Peyer's patch (tissue), 4 donors: ENCODE measurements at places on chromosomes 12 and 14. TPM values are rescaled to one million over a fixed set of nuclear protein-coding genes. Genes with fewer than 3 reads are reported as not detected.

- no peak overlapping the region for H3K4me3 ChIP-seq
- no peaks in the 10 kb centered on the region for H3K36me3 ChIP-seq
- H3K27ac ChIP-seq = no peak overlapping the region
- H3K27me3 ChIP-seq = no peaks in the 10 kb centered on the region
- peaks cover 20% of the 10 kb centered on the region for H3K4me1 ChIP-seq
Observed at GRCh38 chr12:4153343-4153892, 120.1 kb upstream of the CCND2 start.

The PTGDR gene
- total RNA-seq = 3.8 TPM

- no peaks in the 10 kb centered on the region for H3K36me3 ChIP-seq
- H3K27me3 ChIP-seq = no peaks in the 10 kb centered on the region
- H3K4me1 ChIP-seq = no peaks in the 10 kb centered on the region
- DNase-seq = no peak
- peak overlapping the region; percentile 22 for H3K4me3 ChIP-seq
Observed at GRCh38 chr14:105711841-105712460, 185.6 kb downstream of the TMEM121 start.

GRCh38 chr14:69669375-69669774 is 58.0 kb downstream of the SUSD6 start:
- no peaks in the 10 kb centered on the region for H3K27me3 ChIP-seq
- H3K27ac ChIP-seq = peak overlapping the region; percentile 44
- no peak overlapping the region for H3K4me3 ChIP-seq
- H3K4me1 ChIP-seq = peaks cover 68% of the 10 kb centered on the region

- H3K4me1 ChIP-seq = no peaks in the 10 kb centered on the region
- H3K27me3 ChIP-seq = no peaks in the 10 kb centered on the region
- no peak overlapping the region for H3K4me3 ChIP-seq
- DNase-seq = no peak
Observed at GRCh38 chr12:114479831-114480230, 73.9 kb upstream of the TBX5 start.

GRCh38 chr14:61477712-61478462 is 156.5 kb downstream of the PRKCH start:
- H3K4me3 ChIP-seq = no peak overlapping the region
- H3K4me1 ChIP-seq = peaks cover 15% of the 10 kb centered on the region
- DNase-seq = peak; percentile 72
- no peaks in the 10 kb centered on the region for H3K27me3 ChIP-seq
- H3K27ac ChIP-seq = peak overlapping the region; percentile 87

DNA sequence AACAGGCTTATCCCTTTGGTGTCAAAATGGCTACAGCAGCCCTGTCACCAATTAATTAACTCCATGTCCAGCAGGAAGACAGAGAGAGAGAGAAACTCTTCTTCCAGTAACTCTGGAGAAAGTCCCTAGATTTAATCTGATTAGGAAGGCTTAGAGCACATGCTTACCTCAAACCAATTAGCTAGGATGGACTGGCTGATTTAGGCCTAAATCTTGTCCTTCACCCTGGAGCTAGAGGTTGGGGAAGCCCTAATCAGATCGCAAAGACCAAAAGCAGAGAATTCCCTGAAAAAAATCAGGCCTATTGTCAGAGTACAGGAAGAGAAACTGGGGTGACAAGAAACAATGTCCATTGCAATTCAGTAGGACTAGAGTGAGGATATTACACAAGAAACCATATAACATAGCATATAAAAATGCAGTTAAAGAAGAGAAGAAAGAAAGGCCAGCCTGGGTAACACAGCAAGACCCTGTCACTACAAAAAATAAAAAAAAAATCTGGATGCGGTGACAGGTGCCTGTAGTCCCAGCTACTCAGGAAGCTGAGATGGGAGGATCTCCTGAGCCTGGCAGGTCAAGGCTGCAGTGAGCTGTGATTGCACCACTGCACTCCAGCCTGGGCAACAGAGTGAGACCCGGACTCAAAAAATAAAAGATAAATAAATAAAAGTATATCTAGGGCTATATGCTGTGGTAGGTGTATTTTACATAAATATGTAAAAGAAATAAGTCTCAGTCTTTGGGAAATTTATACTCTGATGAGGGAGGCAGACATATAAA is 34.9 kb upstream of the TUBA1A start:
- H3K4me1 ChIP-seq = no peaks in the 10 kb centered on the region
- no peaks in the 10 kb centered on the region for H3K27me3 ChIP-seq
- no peak overlapping the region for H3K4me3 ChIP-seq
- H3K36me3 ChIP-seq = no peaks in the 10 kb centered on the region
- no peak overlapping the region for H3K27ac ChIP-seq

DNA sequence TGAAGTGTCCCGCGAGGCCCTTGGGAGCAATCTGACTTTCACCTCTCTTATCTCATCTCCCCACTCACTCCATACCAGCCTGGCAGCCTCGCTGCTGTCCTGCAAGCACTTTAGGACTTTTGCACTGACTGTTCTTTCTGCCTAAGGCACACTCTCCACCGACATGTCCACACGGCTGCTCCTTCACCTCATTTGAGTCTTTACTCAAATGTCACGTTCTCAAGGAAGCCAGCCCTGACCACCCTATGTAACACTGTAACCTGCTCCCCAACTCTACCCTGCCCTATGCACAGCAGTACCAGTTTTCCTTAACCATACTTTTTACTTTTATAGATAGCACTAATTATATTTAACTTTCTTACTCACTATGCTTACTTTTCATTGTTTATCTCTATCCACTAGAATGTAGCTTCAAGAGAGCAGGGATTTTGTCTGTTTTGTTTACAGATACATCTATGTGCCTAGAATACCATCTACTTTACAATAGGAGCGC is 32.0 kb downstream of the PRKD1 start:
- no peak overlapping the region for H3K4me3 ChIP-seq
- H3K27me3 ChIP-seq = no peaks in the 10 kb centered on the region
- no peak for DNase-seq
- no peaks in the 10 kb centered on the region for H3K36me3 ChIP-seq

- H3K4me1 ChIP-seq = no peaks in the 10 kb centered on the region
- no peak for DNase-seq
- H3K36me3 ChIP-seq = no peaks in the 10 kb centered on the region
- no peaks in the 10 kb centered on the region for H3K27me3 ChIP-seq
- no peak overlapping the region for H3K27ac ChIP-seq
Observed at GRCh38 chr12:70264067-70264867, 21.0 kb downstream of the CNOT2 start.

DNA sequence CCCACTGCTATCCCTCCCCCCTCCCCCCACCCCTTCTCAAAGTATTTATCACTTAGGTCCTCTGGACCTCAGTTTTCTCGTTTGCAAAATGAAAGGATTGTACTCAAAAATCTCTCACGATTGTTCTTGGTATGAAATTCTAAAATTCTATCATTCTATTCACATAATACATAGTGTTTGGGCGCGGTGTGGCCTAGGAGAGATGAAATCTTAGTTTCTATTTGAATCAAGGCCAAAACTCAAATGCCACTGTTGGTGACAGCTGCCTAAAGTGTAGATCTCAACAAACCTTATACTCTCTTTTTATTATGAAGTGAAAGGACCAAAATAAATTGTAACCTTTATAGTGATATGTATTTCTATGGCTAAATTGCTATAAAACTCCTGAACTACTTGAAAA is 23.7 kb upstream of the YAF2 start:
- H3K27ac ChIP-seq = no peak overlapping the region
- no peaks in the 10 kb centered on the region for H3K36me3 ChIP-seq
- H3K4me1 ChIP-seq = no peaks in the 10 kb centered on the region
- no peak for DNase-seq
- no peaks in the 10 kb centered on the region for H3K27me3 ChIP-seq

GRCh38 chr12:46777587-46777986 is 48.2 kb downstream of the SLC38A4 start:
- no peak for DNase-seq
- H3K4me1 ChIP-seq = no peaks in the 10 kb centered on the region
- no peaks in the 10 kb centered on the region for H3K36me3 ChIP-seq
- H3K27ac ChIP-seq = no peak overlapping the region
- H3K4me3 ChIP-seq = no peak overlapping the region
- H3K27me3 ChIP-seq = no peaks in the 10 kb centered on the region

- no peaks in the 10 kb centered on the region for H3K27me3 ChIP-seq
- no peak overlapping the region for H3K4me3 ChIP-seq
- no peaks in the 10 kb centered on the region for H3K36me3 ChIP-seq
- H3K27ac ChIP-seq = no peak overlapping the region
Observed at GRCh38 chr14:63287666-63288483, 30.9 kb downstream of the GPHB5 start.

GRCh38 chr14:99460793-99461192 is 19.9 kb downstream of the SETD3 start:
- H3K27ac ChIP-seq = no peak overlapping the region
- no peaks in the 10 kb centered on the region for H3K27me3 ChIP-seq
- DNase-seq = no peak
- H3K36me3 ChIP-seq = no peaks in the 10 kb centered on the region
- H3K4me3 ChIP-seq = no peak overlapping the region
- H3K4me1 ChIP-seq = no peaks in the 10 kb centered on the region

GRCh38 chr12:105461271-105461943 is 130.9 kb downstream of the C12orf75 start:
- H3K27ac ChIP-seq = no peak overlapping the region
- no peak overlapping the region for H3K4me3 ChIP-seq
- H3K4me1 ChIP-seq = no peaks in the 10 kb centered on the region

- H3K4me3 ChIP-seq = no peak overlapping the region
- no peaks in the 10 kb centered on the region for H3K4me1 ChIP-seq
- no peaks in the 10 kb centered on the region for H3K27me3 ChIP-seq
- no peaks in the 10 kb centered on the region for H3K36me3 ChIP-seq
Observed at GRCh38 chr14:31090883-31091764, 64.9 kb upstream of the STRN3 start.

DNA sequence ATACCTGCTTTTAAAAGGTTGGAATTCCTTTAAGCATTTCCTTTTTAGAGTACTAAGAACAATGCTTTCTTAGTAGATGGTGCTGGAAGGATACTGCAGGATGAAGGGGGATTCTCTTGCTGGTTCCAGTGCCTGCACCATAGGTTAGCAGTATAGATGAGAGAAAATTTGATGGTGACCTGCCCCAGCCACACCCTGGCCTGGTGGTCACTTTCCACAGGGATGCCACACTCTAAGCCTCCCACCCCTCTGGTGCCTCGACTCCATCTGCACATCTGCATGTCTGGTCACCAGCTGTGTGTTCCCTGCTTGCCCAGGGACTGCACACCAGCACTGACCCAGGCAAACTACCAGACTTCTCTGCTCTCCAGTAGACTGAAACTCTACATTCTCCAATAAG is 19.1 kb downstream of the SLC2A3 start:
- no peak overlapping the region for H3K4me3 ChIP-seq
- no peaks in the 10 kb centered on the region for H3K27me3 ChIP-seq
- no peak for DNase-seq

The ALG10 gene
- total RNA-seq = 5.0 TPM

DNA sequence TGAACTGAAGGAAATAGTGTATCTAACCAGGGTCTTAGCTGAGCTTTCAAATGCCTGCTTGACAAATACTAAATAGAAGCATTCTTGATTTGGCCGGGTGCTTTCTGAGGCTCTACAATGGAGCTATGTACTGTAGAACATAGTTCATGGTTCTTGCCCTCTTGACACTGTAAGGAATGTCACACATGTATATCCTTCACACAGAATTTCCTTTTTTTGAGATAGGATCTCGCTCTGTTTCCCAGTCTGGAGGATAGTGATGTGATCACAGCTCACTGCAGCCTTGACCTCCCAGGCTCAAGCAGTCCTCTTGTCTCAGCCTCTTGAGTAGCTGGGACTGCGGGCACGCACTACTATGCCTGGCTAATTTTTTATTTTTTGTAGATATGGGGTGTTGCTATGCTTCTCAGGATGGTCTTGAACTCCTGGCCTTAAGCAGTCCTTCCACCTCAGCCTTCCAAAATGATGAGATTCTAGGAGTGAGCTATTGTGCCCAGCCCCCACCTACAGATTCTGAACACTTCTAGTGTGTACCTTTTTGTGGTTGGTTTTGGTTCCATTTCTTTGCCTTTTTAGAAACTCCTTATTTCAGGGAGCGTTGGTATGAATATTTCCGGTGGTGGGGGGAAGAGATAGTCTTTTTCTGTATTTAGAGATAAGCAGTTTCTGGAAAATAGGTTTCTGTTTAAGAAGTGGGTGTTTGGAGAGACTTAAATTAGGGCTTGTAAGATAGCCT is 4.2 kb downstream of the MLXIP start:
- H3K4me3 ChIP-seq = peak overlapping the region; percentile 93
- peak overlapping the region; percentile 91 for H3K27ac ChIP-seq
- no peak for DNase-seq

- H3K4me1 ChIP-seq = no peaks in the 10 kb centered on the region
- no peak overlapping the region for H3K27ac ChIP-seq
- no peaks in the 10 kb centered on the region for H3K36me3 ChIP-seq
- no peak overlapping the region for H3K4me3 ChIP-seq
- DNase-seq = no peak
Observed at GRCh38 chr12:45518291-45519235, 210.9 kb upstream of the ARID2 start.

DNA sequence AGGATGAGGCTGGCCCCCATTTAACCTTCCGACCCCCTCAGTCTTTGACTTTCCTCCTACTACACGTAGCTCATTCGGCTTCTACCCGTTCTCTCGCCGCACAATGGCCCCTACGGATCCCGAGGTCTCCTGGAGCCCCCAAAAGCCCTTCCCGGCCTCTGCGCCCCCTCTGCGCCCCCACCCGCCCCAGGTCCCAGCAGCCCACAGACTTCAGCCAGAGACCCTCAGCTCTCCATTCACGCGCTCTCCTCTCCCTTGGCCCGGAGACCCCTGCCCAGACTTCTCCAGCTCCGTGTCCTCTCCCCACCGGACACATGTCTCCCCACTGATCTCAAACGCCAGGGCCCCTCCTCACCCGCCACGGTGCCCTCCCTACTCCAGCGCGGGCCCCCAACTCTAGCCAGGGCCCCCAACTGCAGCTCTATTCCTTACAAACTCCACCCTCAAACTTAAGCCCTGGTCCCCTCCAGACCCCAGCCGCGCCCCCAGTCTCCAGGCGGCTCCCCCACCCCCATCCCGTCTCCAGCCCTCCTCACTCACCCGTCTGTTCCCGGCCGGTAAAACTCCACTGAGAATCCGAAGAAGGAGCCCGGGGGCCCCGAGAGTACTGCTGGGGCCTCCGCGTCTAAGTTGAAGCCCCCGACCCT is 502 bp downstream of the ITGA5 start:
- peak overlapping the region; percentile 64 for H3K4me3 ChIP-seq
- DNase-seq = no peak
- no peaks in the 10 kb centered on the region for H3K36me3 ChIP-seq
- no peaks in the 10 kb centered on the region for H3K27me3 ChIP-seq
- peaks cover 16% of the 10 kb centered on the region for H3K4me1 ChIP-seq
- H3K27ac ChIP-seq = peak overlapping the region; percentile 95

DNA sequence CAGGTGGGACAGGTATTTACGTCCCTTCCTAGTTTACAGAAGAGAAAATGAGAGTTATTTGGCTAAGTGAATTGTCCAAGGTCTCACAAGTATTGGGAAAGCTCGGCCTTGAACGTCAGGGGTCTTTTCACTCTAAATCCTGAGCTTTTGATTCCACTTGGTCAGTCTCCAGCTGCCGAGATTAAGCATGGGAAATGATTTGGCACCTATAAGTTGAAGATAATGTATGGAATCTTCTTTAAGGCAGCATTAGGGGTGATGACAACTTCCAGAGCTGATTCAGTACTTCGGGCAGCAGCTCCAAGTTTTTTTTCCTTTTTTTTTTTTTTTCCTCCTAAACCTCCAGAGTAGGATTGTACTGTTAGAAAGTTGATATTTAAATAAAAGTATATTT is 722 bp downstream of the FAM234B start:
- peak overlapping the region; percentile 98 for H3K4me3 ChIP-seq
- no peaks in the 10 kb centered on the region for H3K36me3 ChIP-seq
- H3K27me3 ChIP-seq = no peaks in the 10 kb centered on the region
- DNase-seq = no peak
- peak overlapping the region; percentile 75 for H3K27ac ChIP-seq
- H3K4me1 ChIP-seq = no peaks in the 10 kb centered on the region
